ENCODE measurements at places on chromosomes 3 and 15. TPM values are rescaled to one million over a fixed set of nuclear protein-coding genes. Genes with fewer than 3 reads are reported as not detected.

NEO1 gene
- total RNA-seq: 38.2 TPM

PRC1 gene
- 4.6 TPM for total RNA-seq

ETV5 gene
- total RNA-seq: 11.5 TPM

FGF7 gene
- total RNA-seq: 60.2 TPM

SKIC8 gene
- total RNA-seq: 52.7 TPM

SEMA3G gene
- 27.9 TPM for total RNA-seq

GOLGA6L22 gene
- not detected for total RNA-seq

IL17RD gene
- 13.2 TPM for total RNA-seq

PLCH1 gene
- under 0.01 TPM for total RNA-seq

NFKBIZ gene
- 93.8 TPM for total RNA-seq

TMEM108 gene
- total RNA-seq: 12.1 TPM

PRSS50 gene
- not detected for total RNA-seq

TPRG1 gene
- total RNA-seq: 2.8 TPM

FOXB1 gene
- not detected for total RNA-seq

SATB1 gene
- 72.6 TPM for total RNA-seq

KBTBD12 gene
- total RNA-seq: 6.0 TPM

PLA1A gene
- 1.8 TPM for total RNA-seq

BCHE gene
- total RNA-seq: 46.6 TPM

GXYLT2 gene
- total RNA-seq: 9.8 TPM

SEMA6D gene
- 3.8 TPM for total RNA-seq

DZIP1L gene
- total RNA-seq: 12.1 TPM

HDC gene
- total RNA-seq: 3.3 TPM

OIP5 gene
- 0.39 TPM for total RNA-seq

SAXO2 gene
- total RNA-seq: 1.3 TPM

ADCY5 gene
- 201 TPM for total RNA-seq

PPM1L gene
- total RNA-seq: 88.1 TPM

CCDC80 gene
- 197 TPM for total RNA-seq

FOXL2 gene
- total RNA-seq: not detected

ZDHHC3 gene
- 64.8 TPM for total RNA-seq

SPATA16 gene
- total RNA-seq: not detected

SLC38A3 gene
- total RNA-seq: 0.11 TPM

GOLGA6B gene
- not detected for total RNA-seq

CCR9 gene
- total RNA-seq: not detected

C3orf80 gene
- total RNA-seq: under 0.01 TPM

ALS2CL gene
- 11.7 TPM for total RNA-seq

NOX5 gene
- total RNA-seq: under 0.01 TPM

GOLGA6L7 gene
- total RNA-seq: not detected

EIF4G1 gene
- total RNA-seq: 291 TPM

GOLGA6D gene
- total RNA-seq: not detected

CPEB1 gene
- 6.0 TPM for total RNA-seq

RETNLB gene
- total RNA-seq: not detected

A4GNT gene
- not detected for total RNA-seq

PPP1R14D gene
- not detected for total RNA-seq

COL7A1 gene
- 1.2 TPM for total RNA-seq

SENP2 gene
- 23.2 TPM for total RNA-seq

OR5K4 gene
- total RNA-seq: not detected

HIGD2B gene
- total RNA-seq: not detected

TMEM207 gene
- not detected for total RNA-seq

GHRL gene
- total RNA-seq: 0.40 TPM

CASR gene
- total RNA-seq: 0.19 TPM

IQCH gene
- total RNA-seq: 0.58 TPM

SEMA3F gene
- total RNA-seq: 46.5 TPM

APBA2 gene
- total RNA-seq: 15.3 TPM

SERINC4 gene
- not detected for total RNA-seq

All from esophagus muscularis mucosa (tissue), 4 donors.